ENCODE measurements at places on chromosomes 2 and 18.

- DNase-seq: no peak
Measured at GRCh38 chr2:60830991-60831390, 50.4 kb upstream of the REL start.

DNA sequence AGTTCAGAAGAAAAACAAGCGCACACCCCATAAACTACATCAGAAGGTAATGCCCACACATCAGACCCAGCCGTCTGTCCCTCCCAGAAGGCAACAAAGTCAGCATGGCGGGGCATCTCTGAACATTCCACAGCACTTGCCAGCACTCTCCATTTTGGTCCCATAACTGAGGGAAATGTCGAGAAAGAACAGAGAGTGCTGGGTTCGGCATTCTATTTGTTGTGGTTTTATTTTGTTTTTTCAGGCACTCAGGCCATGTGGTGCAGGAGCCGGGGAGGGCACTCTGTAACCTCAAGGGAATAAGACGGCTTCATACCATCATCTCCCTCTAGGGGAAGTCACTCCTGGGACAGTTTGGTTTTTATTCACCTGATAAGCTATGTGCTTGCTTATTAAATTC is 156.0 kb downstream of the SEPTIN10 start:
- no peak for DNase-seq

DNA sequence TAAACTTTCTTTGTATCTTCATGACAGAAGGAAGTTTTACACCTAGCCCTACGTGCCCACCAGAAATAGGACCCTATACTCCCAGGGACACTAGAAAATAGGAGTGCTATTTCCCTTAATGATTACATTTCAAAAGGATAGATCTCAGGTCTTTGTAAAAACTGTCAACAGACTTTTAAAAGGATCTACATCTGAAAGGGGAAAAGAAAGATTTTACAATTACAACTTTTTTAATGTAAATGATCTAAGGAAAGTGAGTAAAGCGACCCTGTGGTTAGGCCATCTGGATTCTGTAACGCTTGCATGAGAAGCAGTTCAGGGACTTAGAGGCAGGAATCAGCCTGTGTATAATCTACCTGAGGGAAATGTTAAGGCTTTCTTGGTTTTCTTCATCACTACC is 431.8 kb upstream of the MC4R start:
- DNase-seq: no peak

GRCh38 chr2:144505245-144505831 is 14.6 kb downstream of the ZEB2 start:
- no peak for DNase-seq

- DNase-seq: no peak
Measured at GRCh38 chr2:216235896-216236295, 126.7 kb downstream of the XRCC5 start.

DNA sequence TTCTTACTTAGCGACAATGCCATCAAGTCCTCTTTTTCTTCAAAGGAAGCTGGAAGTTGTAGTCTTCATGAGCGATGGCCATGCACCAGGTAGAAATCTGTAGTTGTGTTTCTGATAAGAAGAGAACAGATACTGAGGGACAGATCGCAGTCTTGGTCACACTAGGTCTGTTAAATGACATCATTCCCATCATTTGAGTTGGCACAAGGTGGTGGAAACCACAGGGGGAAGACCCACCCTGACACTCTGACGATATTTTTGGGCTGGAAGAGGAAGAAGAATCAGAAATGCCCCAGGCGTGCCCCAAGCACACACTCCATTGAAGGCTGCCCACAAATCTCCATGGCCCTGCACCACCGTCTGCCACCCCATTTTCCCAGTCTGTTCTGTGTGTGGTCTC is 89.0 kb upstream of the BOD1L2 start:
- no peak for DNase-seq

GRCh38 chr2:221097568-221097915 is 474.6 kb downstream of the EPHA4 start:
- no peak for DNase-seq

DNA sequence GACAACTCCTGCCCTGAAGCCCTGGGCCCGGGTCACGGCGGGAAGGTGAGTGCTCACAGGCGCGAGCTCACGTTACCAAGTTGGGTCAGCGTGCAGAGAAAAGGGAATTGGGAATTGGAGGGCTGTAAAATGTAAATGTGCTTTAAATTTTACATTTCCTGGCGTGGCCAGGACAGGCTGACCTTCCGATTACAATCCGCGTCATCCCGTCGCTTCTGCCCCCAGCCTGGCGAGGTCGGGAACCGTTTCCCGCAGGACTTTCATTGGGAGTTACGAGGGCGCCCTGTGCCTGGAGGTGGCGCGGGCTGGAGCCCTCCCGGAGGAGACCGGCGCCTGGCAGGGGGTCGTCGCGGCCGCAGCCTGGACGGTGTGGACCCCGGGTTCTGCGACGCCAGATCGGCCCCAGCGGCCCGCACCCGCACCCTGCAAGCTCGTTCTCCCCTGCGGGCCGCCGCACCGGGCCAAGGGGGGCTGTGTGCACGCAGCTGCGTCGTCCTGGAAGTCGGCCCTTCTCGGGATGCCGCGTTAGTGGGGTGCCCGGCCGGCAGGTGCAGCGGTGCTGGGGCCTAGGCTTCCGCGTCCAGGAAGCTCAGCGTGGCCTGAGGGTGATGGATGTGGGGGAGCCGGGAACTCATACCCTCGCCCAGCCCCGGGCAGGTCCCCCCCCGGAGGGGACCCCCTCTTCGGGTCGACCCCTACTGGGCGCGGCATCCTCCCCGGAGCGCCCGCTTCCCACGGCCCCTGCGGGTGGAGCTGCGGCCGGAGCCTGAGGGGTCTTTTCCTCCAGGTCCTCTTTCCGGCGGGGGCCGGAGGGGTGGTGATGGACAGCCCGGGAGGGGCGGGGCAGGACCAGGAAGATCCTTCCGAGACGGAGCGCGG is 63.9 kb downstream of the LRRFIP1 start:
- DNase-seq: no peak

DNA sequence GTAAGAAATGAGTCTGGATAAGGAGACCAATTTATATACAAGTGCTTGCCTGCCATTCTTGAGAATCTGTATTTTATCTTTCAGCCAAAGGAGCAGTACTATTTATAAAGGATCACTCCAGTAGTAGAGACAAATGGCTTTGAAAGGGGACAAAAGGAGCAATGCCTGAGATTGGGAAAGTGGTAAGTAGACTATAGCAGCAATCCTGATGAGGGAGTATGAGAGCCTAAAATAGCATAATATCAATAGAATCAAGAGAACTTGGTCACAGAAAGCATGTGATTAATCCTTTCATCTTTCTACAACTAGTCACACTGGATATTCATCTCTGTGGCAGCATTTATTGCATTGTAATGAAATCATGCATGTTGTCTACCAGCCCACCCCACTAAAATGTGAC is 20.2 kb downstream of the NRXN1 start:
- DNase-seq: no peak

Measured in activated T-cell treated with anti-CD3 and anti-CD28 coated beads for 1 hour (primary cell).